Right ventricle myocardium superior (tissue), 1 donor: ENCODE measurements at places on chromosomes 4 and X. TPM values are rescaled to one million over a fixed set of nuclear protein-coding genes. Genes with fewer than 3 reads are reported as not detected.

DNA sequence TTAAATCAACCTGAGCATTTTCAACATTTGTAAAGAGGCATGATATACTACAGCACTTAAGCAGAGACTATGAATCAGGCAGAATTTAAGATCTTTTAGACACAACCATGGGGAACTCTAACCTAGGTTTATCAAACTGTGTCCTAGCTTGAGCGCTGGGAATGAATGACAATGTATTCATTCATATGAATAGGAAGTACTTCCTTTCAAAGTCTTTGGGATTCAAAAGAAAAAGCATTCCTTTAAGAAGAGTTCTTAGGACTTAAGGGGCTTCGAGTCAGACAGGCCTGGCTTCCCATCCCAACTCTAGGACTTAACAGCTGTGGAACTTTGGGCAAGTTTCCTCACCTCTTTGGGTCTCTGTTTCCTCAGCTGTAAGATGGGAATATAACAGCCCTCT lies 104.6 kb downstream of the ANAPC4 start:
- DNase-seq = no peak

DNA sequence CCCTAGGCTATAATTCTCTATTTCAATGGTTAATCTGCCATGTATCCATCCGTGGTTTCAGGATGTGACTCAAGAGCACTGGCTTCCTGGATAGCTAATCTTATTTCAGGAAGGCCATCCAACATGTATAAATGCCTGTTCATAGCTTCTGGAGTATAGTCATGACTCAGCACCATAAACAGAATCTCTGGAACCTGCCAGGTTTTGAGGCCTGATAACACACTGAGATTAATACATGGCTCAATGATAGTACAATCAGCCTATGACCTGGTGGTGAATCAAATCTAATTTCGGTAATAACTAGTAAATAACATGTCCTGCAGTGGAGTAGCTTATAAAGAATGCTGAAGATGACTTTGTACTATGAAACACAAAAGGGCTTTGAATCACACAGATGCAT lies 5.7 kb upstream of the IL13RA2 start:
- no peak for DNase-seq

DNA sequence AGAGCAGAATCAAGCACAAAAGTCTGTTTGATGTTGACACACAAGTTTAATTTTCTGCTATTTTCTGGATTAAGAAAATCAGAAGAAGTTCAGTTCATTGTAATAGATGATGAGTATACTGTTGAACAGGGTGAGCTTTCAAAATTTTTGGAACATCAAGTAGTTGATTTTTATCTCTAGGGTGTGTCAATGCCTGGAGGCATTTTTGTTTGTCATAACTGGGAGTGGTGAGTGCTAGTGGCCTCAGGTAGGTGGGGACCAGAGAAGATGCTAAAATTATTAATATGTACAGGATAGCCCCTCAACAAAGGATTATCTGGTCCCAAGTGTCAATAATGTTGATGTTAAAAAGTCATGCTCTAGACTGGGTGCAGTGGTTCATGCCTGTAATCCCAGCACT lies 279.7 kb upstream of the GNPDA2 start:
- no peak for DNase-seq

Gene TLR8
- total RNA-seq = 1.1 TPM

Gene EMCN
- total RNA-seq = 31.8 TPM

Gene DDIT4L
- 0.46 TPM for total RNA-seq

DNA sequence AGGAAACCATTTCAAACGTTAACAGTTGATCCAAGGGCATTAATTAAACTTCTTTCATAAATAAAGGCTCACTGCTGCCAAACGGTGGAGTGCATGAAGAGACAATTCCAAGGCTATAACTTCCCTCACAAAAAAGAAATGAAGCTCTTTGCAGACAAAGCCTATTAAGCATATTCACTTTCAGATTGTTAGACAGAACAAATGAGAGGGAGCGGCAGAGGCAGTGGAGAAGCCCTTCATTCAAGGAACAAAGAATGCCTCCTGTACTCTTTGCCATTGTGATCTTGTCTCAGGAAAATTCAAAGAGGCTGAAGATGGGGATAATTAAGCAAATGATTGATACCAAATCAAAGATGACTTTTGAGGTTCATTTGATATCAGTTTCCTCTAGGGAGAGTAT lies 370.5 kb upstream of the FAT1 start:
- no peak for DNase-seq

DNA sequence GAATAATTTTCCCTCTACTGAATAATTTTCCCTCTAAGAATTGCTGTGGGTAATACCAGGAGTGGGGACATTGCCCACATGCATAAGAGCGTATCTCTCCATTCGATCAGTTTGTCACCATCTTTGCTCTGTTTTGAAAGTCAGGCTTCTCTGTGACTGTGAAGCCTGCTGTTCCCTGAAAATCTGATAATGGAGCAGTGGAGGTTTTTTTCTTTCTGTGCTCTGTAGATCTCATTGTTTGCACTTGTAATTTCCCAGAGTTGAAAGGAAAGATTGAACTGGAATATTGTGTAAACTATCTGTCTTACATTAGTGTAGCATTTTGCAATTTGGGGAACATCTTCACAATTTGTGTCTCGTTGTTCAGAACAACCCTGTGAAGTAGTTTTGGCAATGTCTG lies 4.3 kb downstream of the ZXDB start:
- no peak for DNase-seq

GRCh38 chr4:10104211-10104990 lies 12.2 kb downstream of the WDR1 start:
- DNase-seq = peak; percentile 37

Gene ADRA2C
- 6.2 TPM for total RNA-seq

DNA sequence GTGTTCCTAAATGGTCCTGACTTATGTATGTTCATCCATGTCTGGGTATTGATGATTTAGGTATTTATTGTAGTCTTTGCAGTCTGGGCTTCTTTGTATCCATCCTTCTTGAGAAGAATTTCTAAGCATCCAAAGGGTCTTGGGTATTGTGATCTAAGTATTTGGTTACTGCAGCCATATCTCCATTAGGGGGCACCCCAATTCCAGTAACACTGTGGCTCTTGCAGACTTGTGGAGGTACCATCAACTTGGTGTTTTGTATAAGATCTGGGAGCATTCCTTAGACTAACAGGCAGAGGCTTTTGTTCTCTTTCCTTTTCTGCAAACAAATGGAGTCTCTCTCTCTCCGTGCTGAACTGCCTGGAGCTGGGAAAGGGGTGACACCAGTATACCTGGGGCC lies 113.7 kb upstream of the NEXMIF start:
- no peak for DNase-seq

- DNase-seq = no peak
These were observed 26.3 kb downstream of the RTL5 start for GRCh38 chrX:72105436-72105835.

Gene IL13RA1
- total RNA-seq = 16.8 TPM

Gene ADGRG2
- 0.78 TPM for total RNA-seq

GRCh38 chrX:109826954-109827708 lies 94.1 kb upstream of the ACSL4 start:
- no peak for DNase-seq

Gene SGMS2
- 18.5 TPM for total RNA-seq

GRCh38 chrX:34656842-34657725 lies at the start of gene TMEM47:
TSS of gene TMEM47 (minus strand) at chrX:34657285. CDS start at chrX:34657029, 256 bp downstream.
- peak; percentile 82 for DNase-seq

DNA sequence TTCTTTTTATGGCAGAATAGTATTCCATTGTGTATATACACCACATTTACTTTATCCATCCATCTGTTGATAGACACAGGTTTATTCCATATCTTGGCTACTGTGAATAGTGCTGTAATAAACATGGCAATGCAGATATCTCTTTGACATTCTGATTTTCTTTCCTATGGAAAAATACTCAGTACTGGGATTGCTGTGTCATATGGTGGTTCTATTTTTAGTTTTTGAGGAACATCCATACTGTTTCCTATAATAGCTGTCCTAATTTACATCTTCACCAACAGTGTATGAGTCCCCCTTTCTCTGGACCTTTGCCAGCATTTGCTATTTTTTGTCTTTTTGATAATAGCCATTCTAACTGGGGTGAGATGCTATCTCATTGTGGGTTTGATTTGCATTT lies 73.5 kb downstream of the GPAT3 start:
- no peak for DNase-seq

- no peak for DNase-seq
These were observed 41.9 kb upstream of the FRAS1 start for GRCh38 chr4:78014889-78015886.

Gene TEX13B
- not detected for total RNA-seq

DNA sequence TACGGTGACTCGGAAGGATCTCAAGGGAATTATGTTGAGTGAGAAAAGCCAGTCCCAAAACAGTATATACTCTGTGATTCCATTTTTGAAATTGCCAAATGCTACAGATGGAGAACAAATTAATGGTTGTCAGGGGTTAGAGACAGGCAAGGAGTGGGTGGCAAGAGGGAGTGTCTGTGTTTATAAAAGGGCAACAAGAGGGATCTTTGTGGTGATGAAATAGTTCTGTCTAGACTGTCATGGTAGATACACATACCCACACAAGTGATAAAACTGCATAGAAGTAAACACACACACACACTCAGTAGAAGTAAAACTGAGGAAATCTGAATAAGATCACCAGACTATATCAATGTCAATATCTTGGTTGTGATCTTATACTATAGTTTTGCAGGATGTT lies 92.7 kb downstream of the CD99L2 start:
- no peak for DNase-seq

- DNase-seq = peak; percentile 75
These were observed 519 bp downstream of the SLC25A4 start for GRCh38 chr4:185143601-185143969.

GRCh38 chr4:175457956-175458355 lies 354.1 kb downstream of the GPM6A start:
- no peak for DNase-seq

Gene MAGEC2
- total RNA-seq = not detected

Gene AGA
- 9.3 TPM for total RNA-seq

DNA sequence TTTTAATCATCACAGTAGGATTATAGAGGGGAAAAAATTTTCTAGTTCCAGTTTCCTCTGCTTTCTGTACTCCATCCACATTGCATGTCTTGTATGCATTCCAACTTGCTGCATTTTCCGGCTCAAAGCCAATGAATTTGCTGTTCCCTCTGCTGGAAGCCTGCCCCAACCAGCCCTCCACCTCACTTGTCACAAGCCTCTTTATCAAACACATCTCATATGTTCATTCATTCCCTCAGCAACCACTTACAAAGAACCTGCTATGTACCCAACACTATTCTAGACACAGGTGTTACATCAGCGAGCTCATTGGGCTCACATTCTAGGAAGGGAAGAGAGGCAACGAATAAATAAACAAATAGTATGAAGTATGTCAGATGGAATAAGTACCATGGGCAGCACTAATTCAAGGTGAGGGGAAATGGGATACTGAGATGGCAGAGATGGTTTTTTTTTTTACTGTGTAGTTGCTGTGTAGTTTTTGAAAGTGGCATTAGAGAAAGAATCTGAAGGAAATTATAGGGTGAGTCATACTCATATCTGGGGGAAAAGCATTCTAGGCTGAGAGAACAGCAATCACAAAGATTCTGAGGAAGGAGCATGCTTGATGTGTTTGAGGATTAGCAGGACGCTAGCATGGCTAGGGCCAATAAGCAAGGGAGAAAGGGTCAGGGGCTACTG lies 332.5 kb downstream of the PDGFC start:
- no peak for DNase-seq
